ENCODE measurements at places on chromosomes 3 and 15. TPM values are rescaled to one million over a fixed set of nuclear protein-coding genes. Genes with fewer than 3 reads are reported as not detected.

The SIDT1 gene
- not detected for total RNA-seq

The ANKUB1 gene
- total RNA-seq = not detected

The CCDC13 gene
- 0.95 TPM for total RNA-seq

The HIGD2B gene
- under 0.01 TPM for total RNA-seq

The LRRC2 gene
- total RNA-seq = under 0.01 TPM

The RAD51 gene
- total RNA-seq = 1.4 TPM

The ACOX2 gene
- total RNA-seq = 28.2 TPM

The CPN2 gene
- not detected for total RNA-seq

The ZMAT3 gene
- total RNA-seq = 29.8 TPM

The LRRC34 gene
- total RNA-seq = 0.86 TPM

The GPR27 gene
- not detected for total RNA-seq

The CCDC9B gene
- 18.8 TPM for total RNA-seq

The NPHP3 gene
- 18.6 TPM for total RNA-seq

The MGLL gene
- total RNA-seq = 13.6 TPM

The MAN2A2 gene
- total RNA-seq = 11.2 TPM

The TRH gene
- total RNA-seq = not detected

The DLG1 gene
- total RNA-seq = 30.7 TPM

The ECE2 gene
- total RNA-seq = not detected

The P3H2 gene
- total RNA-seq = 2.6 TPM

Data from bronchial smooth muscle cell (primary cell).